Epithelial cell of proximal tubule (primary cell): ENCODE measurements at places on chromosomes 4 and X. TPM values are rescaled to one million over a fixed set of nuclear protein-coding genes. Genes with fewer than 3 reads are reported as not detected.

Gene LNX1
- total RNA-seq = 2.6 and 3.3 TPM in 2 replicates

Gene FGG
- total RNA-seq = 0.23 TPM in 1 of 2 replicates, not detected in the other

Gene ART3
- not detected in 2 replicates for total RNA-seq

Gene PAGE1
- not detected in 2 replicates for total RNA-seq

DNA sequence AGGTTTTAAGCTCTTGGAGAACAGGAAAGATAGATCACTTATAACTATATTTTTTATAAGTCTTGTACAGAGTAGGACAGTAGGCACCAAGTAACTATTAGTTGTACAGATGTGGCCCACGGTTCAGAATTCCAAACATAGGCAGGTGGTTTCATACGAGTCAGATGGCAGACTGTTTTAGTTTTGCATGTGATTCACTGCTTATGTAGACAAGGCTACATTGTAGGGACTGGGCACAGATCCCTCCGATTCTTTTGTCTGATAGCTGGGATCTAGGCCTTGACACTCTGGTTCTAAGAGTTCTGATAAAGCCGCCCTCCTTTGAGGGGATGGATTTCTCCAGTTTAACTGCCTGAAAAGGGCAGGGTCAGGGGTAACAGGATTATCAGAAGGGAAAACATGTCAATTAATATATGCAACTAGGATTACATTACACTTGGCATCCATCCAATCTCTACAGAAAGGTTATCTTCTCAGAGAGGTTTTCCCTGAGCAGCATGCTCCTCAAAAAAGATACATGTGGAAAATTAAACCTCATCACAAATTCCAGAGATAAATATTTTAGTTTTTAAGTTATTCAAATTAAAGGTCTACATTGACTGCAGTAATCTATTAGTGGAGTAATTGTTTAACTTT lies 87.8 kb downstream of the SPRY1 start:
- DNase-seq = no peak

DNA sequence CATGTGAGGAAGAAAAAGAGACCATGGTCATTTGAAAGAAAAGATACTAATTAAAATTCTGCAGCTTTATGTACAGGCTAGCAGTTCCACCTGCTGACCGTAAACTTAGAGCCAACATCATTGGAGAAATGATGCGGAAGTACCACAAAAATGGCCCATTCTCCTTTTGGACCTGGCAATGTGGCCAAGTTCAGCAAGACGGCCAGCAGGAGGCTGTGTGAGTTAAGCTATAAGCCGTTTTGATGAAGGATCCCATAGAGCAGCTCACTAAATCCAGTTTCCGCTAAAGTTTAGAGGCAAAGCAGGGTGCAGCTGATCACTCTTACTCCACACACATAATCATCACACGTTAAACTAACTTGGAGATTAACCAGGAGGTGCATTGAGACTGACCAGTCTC lies 133.8 kb downstream of the LDB2 start:
- no peak for DNase-seq

DNA sequence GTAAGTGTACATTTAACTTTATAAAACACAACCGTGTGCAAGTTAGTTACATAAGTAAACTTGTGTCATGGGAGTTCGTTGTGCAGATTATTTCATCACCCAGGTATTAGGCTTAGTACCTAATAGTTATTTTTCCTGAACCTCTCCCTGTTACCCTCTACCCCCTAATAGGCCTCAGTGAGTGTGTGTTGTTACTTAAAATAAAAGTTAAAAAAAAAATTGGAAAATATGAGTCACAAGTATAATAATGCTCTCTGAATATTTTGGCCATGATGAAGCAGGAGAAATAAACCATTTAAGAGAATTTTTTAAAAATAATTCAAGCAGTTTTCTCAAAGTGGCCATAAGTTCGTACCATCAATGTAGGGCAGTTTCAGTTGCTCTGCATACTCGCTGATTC lies 105.1 kb upstream of the GRID2 start:
- DNase-seq = no peak

- no peak for DNase-seq
Measured at GRCh38 chr4:70099206-70099605, 49.0 kb downstream of the HTN1 start.

DNA sequence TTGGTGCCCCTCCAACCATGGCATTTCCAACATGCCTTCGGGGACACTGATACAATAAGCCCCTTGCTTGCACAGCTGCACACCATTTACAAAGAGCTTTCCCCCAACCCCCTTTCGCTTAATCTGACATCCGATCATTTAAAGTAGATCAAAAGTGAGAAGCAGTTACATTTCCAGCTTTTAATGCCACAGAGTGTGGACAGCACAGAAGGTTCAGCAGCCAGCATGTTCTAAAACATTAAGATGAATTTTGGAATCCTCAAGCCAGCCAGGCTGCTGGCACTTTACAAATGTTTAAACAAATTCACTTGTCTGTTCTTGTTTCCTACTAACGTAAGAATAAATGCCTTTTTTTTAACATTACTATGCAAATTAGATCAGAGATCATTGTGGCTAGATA lies 284.4 kb upstream of the LDB2 start:
- no peak for DNase-seq

- DNase-seq = no peak
Measured at GRCh38 chr4:70425306-70425705, 27.6 kb downstream of the OPRPN start.

DNA sequence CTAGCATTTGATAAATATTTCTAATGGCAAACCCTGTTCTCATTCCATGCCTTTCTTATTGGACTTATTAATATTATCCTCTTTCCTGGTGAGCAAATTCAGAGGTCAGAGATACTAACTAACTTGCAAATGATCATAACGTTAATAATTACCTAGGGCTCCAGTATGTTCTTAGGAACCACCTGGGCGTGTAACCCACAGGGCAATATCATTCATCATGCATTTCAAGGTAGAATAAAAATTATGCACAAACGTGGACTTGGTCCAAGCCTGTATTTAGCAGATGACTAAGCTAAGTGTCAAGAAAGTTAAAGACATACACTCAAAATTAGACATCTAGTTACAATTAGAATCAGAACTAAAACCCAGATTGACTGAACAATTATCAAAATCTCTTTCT lies 850.1 kb downstream of the TRIML1 start:
- DNase-seq = peak; percentile 78

- no peak for DNase-seq
Measured at GRCh38 chr4:144223149-144223548, 82.6 kb upstream of the GYPA start.

DNA sequence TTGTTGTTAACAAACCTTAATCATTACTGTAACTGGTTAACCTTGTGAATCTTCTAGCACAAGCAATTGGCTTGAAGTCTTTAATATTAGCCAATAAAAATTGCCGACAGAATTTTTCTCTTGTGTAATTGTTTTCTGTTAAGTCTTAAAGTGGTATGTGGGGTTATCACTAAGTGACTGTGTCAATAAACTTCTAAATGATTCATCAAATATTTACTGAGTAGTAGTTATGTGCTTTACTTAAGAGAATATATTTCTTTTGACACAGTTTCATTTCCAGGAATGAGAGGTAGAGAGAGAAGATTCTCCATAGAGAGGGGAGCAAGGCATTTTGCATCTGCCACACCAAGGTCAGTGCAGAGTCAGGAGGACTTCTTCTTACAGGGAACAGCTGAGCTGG lies 2361.6 kb upstream of the AGA start:
- no peak for DNase-seq

GRCh38 chr4:1770791-1771231 lies 22.3 kb upstream of the FGFR3 start:
- DNase-seq = no peak
